ENCODE measurements at places on chromosomes 13 and 19.

DNA sequence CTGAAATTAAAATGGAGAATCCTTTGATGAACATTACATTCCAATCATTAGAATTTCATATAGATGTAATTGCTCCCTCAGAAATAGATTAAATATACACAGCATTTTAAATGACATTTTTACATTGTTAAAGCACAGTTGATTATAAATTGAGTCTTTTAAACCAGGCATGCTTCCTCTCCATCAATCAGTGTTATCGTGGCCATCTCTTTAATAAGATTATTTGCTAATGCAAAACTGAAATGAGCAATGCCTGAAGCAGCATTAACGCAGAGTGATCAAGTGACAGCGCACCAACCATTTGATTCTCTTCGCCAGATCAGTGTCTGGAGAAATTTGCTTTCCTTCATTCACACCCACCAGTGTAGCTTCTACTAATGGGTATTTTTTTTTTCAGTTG is 259.8 kb downstream of the OXGR1 start:
- no peak for DNase-seq

DNA sequence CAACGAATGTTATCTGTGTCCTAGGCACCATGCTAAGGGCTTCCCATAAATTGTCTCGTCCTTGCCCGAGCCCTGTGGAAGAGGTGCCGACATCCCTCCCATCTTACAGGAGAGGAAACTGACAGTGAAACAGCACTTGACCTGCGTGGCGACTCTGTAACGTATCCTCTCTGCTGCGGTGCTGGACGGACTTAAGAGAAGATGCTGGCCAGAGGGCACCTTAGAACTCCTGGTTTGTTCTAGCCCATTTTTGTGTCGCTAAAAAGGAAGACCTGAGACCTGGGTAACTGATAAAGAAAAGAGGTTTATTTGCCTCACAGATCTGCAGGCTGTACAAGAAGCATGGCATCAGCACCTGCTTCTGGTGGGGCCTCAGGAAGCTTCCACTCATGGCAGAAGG is 68.6 kb downstream of the KCTD15 start:
- DNase-seq, result no peak

DNA sequence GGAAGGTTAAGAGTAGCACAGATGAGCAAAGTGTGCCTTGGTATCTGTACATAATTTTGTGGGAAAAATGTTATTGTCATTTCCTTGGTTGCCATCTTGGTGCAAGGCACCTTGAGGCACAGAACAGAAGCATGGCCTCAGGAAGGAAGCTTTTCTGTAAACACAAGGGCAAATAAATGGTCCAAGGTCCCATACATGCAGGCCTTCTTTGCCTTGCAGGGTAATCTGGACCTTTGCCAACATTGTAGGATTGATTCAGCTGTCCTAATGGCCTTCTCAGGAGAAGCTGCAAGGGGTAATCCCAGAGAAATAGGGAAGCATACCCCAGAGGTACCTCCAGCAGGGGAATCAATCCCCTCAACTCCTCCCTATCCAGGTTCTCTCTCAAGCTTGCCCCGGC is 9.0 kb upstream of the MLLT1 start:
- DNase-seq, result no peak

- DNase-seq, result peak; percentile 16
These were observed 2018.0 kb upstream of the PCDH20 start for GRCh38 chr13:63433546-63434150.

- no peak for DNase-seq
These were observed 181.9 kb downstream of the STK24 start for GRCh38 chr13:98394820-98395510.

- no peak for DNase-seq
These were observed 46.3 kb downstream of the BRD4 start for GRCh38 chr19:15285896-15286591.

DNA sequence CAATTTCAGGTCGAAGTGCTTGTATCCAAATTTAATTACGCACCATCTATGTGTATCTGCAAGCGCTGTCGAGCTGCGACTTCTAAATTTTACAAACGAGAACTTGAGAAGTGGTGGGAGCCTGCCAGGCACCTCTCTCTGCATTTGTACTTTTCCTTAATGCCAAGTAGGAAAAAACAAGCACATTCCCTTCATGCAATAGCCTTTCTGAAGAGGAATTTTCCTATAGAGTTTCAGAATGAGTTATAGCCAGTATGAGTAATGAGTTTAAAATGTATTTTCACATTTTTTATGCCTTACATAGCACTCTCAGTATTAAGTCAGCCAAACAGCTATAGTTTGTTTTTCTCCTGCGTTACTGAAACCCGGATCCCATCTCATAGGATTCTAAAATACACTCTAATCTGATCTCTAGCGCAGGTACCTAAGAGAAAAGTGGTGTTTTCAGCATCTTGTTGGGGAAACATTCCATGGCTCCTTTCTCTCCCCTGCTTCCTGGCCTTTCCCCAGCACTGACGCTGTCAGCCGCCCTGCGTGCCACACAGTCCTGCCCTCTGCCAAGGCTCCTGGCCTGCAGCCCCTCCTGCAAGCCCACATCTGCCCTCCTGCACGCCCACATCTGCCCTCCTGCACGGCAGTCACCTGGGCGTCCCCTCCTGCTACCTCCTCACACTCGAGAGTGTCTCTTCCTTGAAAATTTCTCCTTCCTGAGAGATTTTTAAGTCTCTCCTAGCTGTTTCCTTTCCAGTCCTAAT is 526.9 kb downstream of the MYO16 start:
- no peak for DNase-seq

- DNase-seq, result no peak
These were observed 392.7 kb upstream of the ZNF507 start for GRCh38 chr19:31952693-31953092.

DNA sequence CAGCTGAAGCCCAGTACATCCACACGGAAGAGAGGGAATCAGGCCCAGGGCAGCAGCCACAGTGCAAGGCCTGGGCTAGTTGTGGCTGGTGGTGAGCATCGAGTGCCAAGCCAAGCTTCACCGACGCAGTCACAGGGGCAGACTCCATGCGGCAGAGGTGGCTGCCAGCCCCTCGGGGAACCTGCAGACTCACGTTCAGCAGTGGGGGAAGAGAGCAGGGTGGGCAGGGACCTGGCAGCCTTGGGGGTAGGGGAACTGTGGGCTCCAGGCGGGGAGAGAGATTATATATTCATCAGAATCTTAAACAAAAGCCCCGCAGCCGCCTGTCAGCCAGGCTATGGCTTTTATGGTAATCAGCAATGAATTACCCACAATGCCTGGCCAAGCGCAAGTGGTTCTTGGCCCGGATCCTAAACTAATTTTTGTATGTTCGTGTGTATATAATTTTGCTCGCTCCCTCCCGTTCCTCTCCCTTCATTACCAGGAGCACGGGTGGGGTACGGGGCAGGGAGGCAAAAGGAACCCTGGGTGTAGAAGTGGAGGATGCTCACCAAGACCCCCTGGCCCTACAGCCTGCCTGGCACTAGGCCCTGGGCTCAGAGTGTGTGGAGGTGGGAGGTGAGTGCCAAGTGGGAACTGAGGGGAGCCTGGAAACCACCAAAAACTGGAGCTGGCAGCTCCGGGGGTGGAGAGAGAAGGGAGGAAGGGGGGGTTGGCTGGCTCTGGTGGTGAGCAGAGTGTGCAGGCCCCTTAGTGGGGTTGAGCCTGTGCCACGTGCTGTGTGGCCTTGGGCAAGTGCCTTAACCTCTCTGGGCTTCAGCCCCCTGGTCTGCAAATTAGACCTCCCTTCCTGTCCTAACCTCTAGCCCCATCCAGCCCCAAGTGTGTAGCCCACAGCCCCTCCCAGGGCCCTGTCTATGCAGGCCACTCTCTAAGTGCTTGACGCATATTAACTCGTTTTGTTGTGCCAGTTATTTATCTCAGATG is 31.9 kb downstream of the PTPRS start:
- DNase-seq, result peak; percentile 67

GRCh38 chr19:18174983-18175382 is 1.4 kb downstream of the IFI30 start:
- no peak for DNase-seq

DNA sequence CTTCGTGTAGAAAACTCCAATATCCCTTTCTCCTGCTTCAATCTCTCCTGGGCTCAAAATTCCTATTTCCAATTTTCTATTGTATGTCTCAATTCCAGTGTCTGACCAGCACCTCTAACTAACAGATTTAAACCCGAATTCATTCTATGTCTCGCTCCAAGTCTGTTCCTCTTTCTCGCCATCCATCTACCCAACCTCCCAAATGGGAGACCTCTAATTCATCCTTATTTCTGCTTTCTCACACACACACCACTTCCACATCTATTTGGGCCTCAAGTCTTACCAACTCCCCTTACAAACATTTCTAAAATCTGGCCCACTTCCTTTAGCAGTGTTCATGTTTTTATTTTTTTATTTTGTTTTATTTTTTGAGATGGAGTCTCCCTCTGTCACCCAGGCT is 53.3 kb downstream of the MBD3L2B start:
- no peak for DNase-seq

GRCh38 chr19:22901431-22902130 is 69.5 kb downstream of the ZNF723 start:
- DNase-seq, result no peak

- DNase-seq, result no peak
These were observed at the start of gene SPACA7 for GRCh38 chr13:112376050-112376681. Gene SPACA7, plus strand, starts transcription at chr13:112376355. Its CDS starts 31 bp downstream, at chr13:112376386.

DNA sequence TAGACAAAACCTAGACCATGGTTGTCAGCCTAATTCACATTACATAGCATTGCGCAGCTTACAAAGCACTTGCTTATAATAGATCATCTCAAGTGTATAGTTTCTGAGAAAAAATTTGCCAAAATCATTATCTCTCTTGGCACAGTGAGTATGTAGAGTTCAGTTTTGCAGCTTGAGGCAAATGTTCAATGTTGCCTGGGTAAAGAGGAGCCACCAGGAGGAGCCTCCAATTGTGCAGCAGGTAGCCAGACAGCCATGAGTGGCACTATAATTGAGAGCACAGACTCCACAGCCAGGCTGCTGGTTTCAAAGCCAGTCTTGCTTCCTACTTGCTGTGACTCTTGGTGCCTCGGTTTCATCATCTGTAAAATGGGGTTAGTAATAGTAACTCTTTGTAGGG is 24.0 kb upstream of the OLFM4 start:
- peak; percentile 5 for DNase-seq

GRCh38 chr19:45553464-45553863 is 31.1 kb downstream of the OPA3 start:
- peak; percentile 98 for DNase-seq

GRCh38 chr13:114058051-114058867 is 74.2 kb downstream of the RASA3 start:
- no peak for DNase-seq

DNA sequence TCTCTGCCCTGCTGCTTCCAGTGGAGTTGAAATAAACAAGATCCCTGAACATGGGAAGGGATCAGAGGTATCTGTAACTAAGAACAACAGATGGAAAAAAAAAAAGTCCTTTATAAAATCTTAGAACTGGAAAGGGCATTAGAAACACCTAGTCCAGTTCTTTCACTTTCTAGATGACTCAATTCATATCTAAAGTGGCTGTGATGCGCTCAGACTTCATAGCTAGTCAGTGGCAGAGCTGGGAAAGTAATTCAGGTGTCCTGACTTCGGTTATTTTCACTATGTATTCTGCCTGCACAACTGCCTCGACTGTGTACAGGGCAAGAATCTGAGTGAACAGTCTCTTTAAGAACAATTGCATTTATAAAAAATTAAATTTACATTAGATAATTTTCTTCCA is 151.8 kb upstream of the TMTC4 start:
- no peak for DNase-seq

DNA sequence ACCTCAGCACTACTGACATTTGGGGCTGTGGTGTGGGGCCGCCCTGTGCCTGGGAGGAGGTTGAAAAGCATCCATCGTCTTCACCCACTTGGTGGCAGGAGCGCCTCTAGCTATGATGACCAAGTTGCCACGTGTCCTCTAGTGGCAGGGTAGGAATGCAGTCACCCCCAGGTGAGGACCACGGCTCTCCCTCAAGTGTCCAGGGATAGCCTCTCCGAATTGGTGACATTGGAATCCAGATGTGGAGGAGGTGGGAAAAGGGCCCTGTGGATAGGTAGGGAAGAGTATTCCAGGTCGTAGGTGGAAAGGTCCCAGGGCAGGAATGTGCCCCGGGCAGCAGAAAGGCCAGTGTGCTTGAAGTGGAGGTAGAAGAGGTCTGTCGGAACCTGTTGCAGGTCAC is 37.6 kb downstream of the ARHGEF18 start:
- peak; percentile 41 for DNase-seq

DNA sequence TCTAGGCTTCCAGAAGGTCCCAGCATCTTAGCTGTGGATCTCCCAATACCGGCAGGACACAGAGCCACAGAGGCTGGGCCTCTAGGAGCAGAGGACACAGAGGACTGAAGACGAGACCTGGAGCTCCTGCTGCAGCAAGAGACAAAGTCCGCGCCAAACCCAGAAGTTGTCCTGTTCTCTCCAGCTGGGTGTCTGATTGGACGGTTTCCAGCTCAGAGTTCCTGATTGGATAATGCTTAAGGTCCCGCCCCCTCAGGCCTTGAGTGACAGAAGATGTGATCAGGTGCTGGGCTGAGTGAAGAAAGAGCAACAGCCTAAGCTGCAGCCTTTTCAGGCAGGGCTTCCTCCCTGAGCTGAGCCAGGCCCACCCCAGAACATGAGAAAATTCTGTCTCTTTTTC is 59.9 kb upstream of the ZNF85 start:
- no peak for DNase-seq

DNA sequence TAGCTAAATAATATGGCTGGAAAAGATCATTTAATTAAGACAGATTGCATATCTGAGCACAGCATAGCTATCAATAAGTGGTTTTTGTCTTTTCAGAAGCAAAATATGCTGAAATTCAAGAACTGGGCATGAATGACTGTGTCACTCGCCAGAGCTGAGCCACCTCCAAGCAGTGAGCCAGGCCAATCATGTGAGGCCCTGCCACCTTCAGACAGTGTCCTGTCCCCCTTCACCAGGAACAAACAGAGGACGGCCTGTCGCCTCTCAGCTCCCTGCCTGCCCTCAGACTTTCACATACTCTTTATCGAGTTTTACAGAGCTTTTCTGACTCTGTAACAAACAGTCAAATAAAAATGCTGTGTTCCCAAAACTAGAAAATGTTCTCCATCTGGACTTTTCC is 171.0 kb upstream of the TSC22D1 start:
- DNase-seq, result no peak

GRCh38 chr19:47781590-47782262 is 3.2 kb downstream of the SELENOW start:
- DNase-seq, result no peak

DNA sequence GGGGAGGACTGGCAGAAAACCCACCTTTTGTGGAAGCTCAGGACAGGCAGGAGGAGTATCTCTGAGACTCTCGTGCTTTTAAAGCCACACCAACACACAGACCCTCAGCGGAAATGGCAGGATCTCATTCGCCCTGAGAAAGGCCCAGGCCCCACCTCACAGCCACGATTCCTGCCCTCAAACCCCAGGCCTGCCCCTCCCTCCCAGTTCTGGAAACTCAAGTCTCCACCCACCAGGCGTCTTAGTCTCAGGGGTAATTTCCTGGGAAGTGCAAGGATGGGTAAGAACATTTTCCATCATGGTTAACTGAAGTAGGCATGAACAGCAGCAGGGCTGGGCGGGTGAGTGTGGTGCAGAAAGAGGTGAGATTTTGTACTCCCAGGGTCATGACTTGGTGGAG is 8.0 kb upstream of the PDE4C start:
- no peak for DNase-seq
